ENCODE measurements at places on chromosomes 2 and 18.

- no peak for DNase-seq
Measured at GRCh38 chr2:231223458-231223976, 25.1 kb downstream of the ARMC9 start.

- DNase-seq, result no peak
Measured at GRCh38 chr2:75799859-75800258, 89.1 kb upstream of the GCFC2 start.

DNA sequence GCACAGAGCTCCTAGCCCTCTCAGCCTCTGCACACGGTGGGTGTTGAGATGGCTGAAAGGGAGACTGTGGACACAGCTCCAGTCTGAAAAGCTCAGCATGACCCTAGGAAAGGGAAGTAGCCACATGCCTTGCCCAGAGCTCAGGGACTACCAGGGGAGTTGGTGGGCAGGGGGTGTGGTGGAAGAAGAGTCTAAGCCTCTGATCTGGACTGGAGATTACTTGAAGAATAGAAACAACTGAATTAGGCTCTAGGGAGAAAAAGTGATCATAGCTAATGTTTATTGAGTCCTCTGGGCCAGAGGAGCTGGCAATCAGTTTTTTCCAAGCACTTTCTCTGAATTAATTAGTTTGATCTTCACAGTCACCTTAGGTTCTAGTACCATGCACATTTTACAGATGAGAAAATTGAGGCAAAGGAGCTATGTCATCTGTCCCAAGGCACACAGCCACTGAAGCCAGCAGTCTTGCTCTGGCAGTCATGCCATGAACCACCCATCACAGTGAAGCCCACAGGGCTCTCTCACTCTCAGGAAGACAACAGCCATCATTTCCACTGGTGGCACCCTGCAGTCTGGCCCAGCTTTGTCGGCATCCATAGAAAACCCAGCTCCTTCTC is 10.3 kb downstream of the SDC1 start:
- DNase-seq, result no peak

DNA sequence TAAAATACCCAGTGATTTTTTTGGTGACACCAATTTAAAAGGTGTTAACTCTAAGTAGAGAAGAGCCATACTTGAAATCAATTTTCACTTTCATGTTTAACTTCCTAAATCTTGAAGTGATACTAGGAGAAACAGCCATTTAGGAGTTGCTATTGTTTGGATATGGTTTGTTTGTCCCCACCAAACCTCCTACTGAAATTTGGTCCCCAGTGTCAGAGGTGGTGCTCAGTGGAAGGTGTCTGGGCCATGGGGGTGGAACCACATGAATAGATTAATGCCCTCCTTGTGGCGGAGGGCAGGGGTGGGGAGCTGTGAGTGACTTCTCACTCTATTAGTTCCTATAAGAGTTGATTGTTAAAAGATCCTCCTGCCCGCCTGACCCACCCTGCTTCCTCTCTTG is 377.9 kb downstream of the DLGAP1 start:
- no peak for DNase-seq

- no peak for DNase-seq
Measured at GRCh38 chr2:110678457-110679336, 834 bp upstream of the BUB1 start.

DNA sequence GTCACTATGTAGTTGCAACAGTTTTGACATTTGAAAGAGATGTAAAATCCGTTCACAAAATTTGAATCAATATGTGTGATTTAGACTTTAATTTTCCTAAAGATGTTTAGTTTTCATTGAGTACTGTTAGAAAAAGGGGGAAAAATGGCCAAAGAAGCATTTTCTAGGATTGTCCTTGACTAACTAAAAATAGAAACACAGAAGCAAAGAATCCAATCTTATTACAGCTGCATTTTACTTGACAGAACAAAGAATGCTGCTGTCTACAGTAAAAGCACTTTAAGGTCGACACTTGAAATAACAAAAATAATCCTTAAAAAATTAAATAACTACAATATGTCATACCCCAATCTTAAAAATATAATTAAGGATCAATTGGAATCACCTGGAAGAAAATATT is 48.9 kb downstream of the FRZB start:
- no peak for DNase-seq

DNA sequence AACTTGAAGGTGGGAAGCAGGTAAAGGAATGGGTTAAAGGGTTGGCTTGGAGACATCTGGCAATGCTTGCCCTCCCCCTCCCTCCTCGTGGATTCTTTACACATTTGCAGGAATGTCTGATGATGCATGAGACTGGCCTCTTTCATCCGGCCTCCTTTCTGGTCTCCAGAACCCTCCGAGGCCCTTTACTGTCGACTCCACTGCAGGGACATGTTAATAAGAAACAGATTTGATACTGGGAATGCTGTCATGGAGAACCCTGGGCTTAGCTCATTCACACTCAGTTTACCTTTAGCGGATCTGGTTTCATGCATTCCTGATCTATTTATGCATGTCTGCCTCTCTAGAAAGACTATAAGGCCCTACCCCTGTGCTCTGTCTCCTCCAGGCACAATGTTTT is 238.7 kb downstream of the TGIF1 start:
- no peak for DNase-seq

GRCh38 chr2:218888341-218888740 is 7.7 kb downstream of the WNT10A start:
- no peak for DNase-seq

DNA sequence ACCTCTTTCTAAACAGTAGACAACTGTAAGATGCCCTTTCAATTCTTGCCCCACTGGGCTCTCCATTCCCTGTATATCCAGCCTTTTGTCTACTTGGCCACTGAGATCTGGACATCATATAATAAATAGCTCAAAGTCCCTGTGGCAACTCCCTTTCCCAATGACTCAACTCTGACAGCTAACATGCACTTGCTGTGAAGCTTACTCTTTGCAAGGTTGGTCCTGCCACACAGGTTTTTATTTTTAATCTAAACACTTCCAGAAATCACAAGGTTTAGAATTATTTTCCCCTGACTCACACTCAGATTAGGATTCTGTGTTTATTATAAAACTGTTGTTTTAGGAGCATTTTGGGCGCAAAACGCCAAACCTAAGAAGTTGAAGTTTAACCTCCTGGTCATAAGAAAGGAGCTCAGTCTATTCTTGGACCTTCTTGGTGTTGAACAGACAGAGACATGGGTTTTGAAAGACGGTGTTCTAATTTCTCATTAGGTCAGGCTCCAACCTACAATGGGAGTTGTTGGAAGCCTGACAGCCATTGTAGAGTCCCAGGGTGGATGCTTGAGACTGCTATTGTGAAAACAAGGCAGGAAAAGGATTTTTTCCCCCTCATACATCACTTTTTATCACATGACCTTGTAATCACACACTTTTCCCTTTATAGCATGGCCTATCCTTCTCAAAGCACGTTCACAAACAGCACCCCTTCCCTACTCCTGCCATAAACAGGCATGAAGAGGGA is 124.7 kb upstream of the SERPINE2 start:
- no peak for DNase-seq

DNA sequence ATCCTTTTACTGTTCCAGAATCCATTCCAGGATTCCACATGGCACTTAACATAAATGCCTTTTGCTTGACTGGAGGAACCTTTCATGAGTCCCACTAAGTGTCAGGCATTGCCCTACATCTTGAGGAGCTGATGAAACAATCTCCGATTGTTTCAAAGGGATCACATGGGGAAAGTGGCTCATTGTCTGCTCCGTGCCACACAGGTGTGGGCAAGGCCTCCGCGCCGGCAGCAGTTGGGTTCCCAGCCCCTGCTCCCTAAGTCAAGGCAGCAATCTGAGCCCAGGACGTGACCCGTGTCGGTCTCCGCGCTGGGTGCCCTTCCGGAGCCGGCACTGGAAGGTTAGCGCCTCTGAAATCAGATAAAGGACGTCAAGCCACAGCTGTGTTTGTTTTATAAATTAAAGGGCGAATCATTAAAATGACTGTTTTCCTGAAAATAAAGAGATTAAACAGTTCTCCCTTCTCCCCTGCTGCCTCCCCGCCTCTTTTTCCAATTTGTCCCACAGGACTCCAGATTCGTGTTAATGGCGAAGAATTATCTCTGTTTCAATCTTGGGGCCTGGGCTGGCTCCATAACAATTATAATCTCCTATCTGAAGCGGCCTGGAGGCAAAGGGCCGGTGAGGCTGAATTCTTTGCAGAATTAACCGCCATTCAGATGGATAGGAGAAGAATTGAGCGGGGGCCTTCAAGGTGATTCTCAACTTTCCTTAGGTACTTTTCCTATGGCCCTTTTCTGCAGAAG is 84.3 kb upstream of the FZD7 start:
- peak; percentile 30 for DNase-seq

DNA sequence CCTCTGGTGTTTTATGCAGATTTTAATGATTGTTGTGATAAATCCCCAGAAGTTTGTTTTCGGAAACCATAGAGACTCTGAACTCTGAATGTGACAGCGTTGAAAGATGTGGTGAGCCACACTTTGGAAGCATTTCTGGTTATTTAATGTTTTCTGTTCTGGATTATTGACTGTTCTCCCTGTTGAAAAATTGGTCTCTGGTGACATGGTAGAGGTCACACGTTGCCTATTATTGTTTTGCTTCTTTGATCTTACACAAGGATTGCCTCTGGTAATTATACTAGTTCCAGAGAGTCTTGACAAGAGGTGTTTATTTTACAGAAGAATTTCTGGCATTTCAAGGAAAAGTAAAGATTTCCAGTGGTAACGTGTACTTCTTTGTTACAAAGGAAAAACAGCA is 127.1 kb downstream of the GREB1L start:
- no peak for DNase-seq

- no peak for DNase-seq
Measured at GRCh38 chr2:62254424-62255266, 58.7 kb downstream of the B3GNT2 start.

- no peak for DNase-seq
Measured at GRCh38 chr2:39938035-39938835, 159.2 kb upstream of the THUMPD2 start.

DNA sequence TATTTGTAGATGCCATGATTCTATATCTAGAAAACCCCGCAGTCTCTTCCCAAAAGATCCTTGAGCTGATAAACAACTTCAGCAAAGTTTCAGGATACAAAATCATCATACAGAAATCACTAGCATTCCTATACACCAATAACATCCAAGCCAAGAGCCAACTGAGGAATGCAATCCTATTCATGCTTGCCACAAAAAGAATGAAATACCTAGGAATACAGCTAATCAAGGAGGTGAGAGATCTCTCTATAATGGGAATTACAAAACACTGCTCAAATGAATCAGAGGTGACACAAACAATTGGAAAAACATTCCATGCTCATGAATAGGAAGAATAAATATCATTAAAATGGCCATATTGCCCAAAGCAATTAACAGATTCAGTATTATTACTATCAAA is 551.4 kb upstream of the SLC39A10 start:
- no peak for DNase-seq

DNA sequence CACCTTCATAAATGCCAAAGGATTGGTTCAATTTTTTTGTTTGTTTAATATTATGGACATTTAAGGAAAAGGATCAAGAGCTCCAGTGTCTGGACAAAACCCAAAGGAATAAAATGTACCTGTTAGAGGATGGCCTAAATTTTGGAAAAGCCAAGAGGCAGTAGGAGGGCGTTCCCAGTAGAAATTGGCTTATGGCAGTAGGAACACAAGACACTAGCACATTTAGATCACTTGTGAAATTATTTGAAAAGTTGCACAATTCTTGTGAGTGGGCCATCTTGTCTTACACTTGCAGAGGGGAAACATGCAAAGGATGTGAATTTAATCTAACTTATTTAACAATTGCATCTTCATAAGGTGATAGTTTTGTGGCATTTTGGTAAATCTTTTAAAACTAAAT is 3.2 kb downstream of the BZW1 start:
- no peak for DNase-seq

GRCh38 chr2:112187805-112188596 is 49.8 kb downstream of the FBLN7 start:
- no peak for DNase-seq

DNA sequence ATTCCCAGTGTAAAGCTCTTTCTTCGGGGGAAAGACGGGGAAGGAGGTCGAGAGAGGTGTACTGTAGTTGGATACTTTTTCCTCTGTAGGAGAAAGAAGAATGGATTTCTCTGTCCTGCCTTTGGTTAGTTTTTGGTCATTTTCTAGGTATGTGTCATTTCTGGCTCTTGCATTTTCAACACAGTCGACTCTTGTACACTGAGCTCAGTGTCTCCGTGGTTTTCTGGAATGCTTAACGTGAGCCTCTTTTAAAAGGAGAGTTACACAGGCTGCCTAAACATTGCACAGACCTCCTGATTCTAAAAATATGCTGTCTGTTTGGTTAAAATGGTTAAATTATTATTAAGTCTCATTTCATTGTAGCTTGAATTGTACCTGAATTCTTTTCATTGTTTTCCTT is 21.8 kb upstream of the GLS start:
- DNase-seq, result no peak

- no peak for DNase-seq
Measured at GRCh38 chr2:23685181-23685580, 241.7 kb downstream of the ATAD2B start.

DNA sequence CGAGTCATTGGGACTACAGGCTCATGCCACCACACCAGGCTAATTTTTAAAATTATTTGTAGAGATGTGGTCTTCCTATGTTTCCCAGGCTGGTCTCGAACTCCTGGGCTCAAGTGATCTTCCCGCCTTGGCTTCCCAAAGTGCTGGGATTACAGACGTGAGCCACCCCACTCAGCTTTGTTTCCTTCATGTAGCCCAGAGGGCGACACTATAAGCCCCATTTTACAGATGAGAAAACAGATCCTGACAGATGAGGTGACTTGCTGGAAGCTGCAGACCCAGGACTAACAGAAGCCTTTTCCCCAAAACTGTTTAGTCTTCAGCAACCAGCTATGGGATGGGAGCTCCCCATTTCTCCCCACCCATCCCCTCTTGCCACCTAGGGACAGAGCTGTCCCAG is 7.2 kb upstream of the CTDSP1 start:
- no peak for DNase-seq

GRCh38 chr2:153072077-153072476 is 353.7 kb downstream of the ARL6IP6 start:
- no peak for DNase-seq

DNA sequence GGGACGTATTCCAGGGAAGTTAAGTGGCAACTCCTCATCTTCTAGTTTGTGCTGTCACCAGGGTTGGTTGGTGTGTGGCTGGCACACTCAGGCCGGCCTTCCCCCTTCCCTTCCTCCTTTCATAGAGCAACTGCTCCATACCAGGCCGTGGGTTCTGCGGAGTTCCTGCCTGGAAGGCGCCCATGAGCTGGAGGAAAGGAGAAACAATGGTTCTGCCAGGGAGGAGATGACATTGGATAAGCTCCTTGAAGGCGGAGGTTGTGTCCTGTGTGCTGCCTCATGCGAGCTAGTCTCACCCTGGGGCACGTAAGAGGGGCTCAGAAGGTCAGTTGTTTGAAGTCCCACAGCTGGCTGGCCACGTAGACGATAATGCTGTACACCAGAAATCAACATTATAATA is 19.2 kb downstream of the ASAP2 start:
- no peak for DNase-seq

GRCh38 chr2:28749526-28749925 is 2.1 kb upstream of the PPP1CB start:
- DNase-seq, result peak; percentile 70

All from NCI-H2227 treated with DMSO at 0.1 percent for 48 hours (cell line).